ENCODE measurements at places on chromosomes 7 and 10. TPM values are rescaled to one million over a fixed set of nuclear protein-coding genes. Genes with fewer than 3 reads are reported as not detected.

CPA2 gene
- not detected for total RNA-seq

C7orf57 gene
- total RNA-seq, result 0.34 TPM

DNA sequence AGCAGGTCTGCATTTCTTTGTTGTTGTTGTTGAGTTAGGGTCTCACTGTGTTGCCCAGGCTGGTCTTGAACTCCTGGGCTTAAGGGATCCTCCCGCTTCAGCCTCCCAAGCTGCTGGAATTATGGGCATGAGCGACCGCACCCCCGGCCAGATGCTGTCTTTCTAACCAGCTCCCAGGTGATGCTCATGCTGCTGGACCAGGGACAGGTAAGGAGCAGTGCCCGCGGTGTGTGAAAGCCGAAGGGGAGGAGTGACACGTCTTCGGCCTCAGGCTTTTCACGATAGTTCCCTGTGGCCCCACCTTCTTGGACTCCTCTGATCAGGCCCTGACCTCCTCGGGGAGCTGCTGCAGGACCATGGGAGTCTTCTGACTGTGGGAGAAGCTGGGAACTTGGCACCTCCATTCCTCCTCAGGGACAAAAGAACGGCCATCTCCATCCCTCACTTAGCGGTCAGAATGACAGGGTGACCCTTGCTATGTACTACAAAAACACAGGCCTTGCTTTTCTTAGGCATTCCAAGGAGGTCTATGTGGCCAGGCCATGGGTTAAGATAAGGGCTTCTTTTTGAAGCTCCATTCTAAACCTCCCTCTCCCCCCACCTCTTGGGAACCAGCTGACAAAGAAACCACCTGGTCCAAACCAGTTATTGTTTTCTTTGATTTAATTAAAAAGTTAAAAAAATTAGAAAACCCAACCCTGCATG lies 5.5 kb downstream of the SFRP5 start:
- H3K36me3 ChIP-seq, result no peaks in the 10 kb centered on the region
- no peak for DNase-seq
- H3K4me1 ChIP-seq, result peaks cover 2% of the 10 kb centered on the region
- no peak overlapping the region for H3K27ac ChIP-seq

DNA sequence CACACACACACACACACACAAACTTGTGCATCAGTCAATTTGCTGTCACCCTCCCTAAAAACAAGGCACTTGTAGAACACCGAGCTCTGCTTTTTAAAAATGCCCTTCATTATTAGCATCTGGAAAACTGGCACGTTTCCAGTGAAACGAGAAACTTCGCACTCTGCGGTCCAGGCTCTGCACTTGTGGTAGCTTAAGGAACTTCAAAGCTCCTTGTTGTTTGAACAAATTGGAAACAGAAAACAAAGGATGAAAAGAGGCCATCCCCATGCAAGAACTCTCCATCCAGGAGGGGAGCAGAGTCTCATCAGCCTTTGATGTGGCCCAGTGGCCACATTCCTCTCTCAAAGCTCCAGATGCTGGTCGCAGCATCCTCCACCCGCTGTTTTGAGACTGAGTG lies 105.1 kb downstream of the C10orf90 start:
- no peaks in the 10 kb centered on the region for H3K36me3 ChIP-seq
- H3K4me3 ChIP-seq, result no peak overlapping the region

CALCR gene
- total RNA-seq, result not detected

BNIP3 gene
- 166 TPM for total RNA-seq

GRCh38 chr10:35388197-35388596 lies 51.9 kb downstream of the CCNY start:
- H3K36me3 ChIP-seq, result no peaks in the 10 kb centered on the region
- H3K4me3 ChIP-seq, result no peak overlapping the region
- peaks cover 24% of the 10 kb centered on the region for H3K4me1 ChIP-seq
- no peak for DNase-seq
- H3K27me3 ChIP-seq, result no peaks in the 10 kb centered on the region

PRSS37 gene
- total RNA-seq, result not detected

DNA sequence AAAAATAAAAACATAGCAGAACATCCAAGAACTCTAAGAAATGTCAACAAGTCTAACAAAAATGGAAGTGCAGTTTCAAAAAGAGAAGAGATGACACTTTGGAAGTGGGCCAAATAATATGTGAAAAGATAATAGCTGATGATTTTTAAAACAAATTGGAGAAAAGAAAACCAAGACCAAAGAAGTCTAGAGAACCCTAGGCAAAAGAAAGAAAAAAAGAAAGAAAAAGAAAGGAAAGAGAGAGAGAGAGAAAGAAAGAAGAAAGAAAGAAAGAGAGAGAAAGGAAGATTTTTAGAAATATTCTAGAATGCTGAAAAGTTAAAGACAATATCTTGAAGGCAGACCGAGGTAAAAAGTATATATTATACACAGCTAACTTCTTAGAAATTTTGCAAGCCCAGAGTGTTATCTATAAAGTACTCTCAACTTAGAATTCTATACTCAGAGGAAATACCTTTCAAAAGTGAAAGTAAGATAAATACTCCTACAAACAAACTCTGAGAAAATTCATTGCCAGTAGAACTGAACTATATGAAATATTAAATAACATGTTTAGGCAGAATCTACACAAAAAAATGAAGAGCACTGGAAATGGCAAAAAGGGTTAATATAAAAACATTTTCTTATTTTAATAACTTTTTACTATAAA lies 138.7 kb upstream of the SMIM30 start:
- H3K4me1 ChIP-seq, result no peaks in the 10 kb centered on the region
- no peak for DNase-seq
- no peak overlapping the region for H3K4me3 ChIP-seq
- H3K27me3 ChIP-seq, result no peaks in the 10 kb centered on the region

GRCh38 chr10:48805848-48806247 lies 121.2 kb downstream of the WDFY4 start:
- H3K4me3 ChIP-seq, result no peak overlapping the region
- DNase-seq, result no peak
- H3K27me3 ChIP-seq, result no peaks in the 10 kb centered on the region
- H3K4me1 ChIP-seq, result peaks cover 24% of the 10 kb centered on the region
- H3K36me3 ChIP-seq, result no peaks in the 10 kb centered on the region
- H3K27ac ChIP-seq, result no peak overlapping the region
